Muscle of arm (tissue), 14 donors: ENCODE measurements at places on chromosomes 6 and 20.
A peak's percentile ranks its signal among the peaks of the same experiment; 100 is the strongest.

GRCh38 chr20:25282034-25282781 lies 34.3 kb downstream of the PYGB start:
- no peak for DNase-seq

GRCh38 chr6:119749335-119749734 lies 399.8 kb upstream of the MAN1A1 start:
- no peak for DNase-seq

- peak; percentile 35 for DNase-seq
These were observed 15.5 kb upstream of the CARMIL1 start for GRCh38 chr6:25263657-25264056.

- no peak for DNase-seq
These were observed 172.4 kb downstream of the PLCB4 start for GRCh38 chr20:9241232-9241692.

DNA sequence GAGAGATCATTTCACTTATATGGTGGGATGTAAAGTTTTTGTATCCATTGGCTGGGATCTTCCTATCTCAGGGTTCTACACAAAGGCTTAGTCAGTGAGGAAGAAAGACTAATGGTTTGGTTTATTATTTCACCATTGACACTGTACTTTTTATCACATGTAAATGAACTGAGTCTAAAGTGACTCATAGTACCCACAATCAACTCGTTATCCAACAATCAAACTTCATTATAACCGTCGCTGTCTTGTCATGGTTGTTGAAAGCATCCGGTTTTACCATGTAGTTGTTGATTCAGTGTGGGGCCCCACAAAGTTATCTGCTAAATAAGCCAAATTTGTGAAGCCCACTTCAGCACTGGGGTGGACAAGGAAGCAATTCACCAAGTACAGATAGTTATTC lies 55.8 kb upstream of the MTRF1L start:
- DNase-seq, result no peak

GRCh38 chr6:8608737-8609136 lies 173.4 kb upstream of the SLC35B3 start:
- DNase-seq, result no peak

GRCh38 chr20:53901497-53902096 lies 168.8 kb downstream of the BCAS1 start:
- no peak for DNase-seq

GRCh38 chr20:5170341-5170740 lies 43.5 kb downstream of the CDS2 start:
- DNase-seq, result no peak

DNA sequence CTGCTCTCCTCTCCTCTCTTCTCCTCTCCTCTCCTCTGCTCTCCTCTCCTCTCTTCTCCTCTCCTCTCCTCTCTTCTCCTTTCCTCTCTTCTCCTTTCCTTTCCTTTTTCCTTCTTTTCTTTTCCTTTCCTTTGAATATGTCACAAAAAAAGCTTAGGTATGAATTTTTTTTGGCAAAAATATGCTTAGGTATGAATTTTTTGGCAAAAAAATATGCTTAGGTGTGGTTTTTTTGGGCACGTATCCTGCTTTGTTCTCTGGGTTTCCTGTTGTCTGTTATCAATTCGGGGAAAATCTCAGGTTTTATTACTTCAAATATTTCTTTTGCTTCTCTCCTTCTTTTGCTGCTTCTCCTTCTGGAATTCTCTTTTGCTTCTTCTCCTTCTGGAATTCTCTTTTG lies 155.5 kb upstream of the PMEPA1 start:
- no peak for DNase-seq

DNA sequence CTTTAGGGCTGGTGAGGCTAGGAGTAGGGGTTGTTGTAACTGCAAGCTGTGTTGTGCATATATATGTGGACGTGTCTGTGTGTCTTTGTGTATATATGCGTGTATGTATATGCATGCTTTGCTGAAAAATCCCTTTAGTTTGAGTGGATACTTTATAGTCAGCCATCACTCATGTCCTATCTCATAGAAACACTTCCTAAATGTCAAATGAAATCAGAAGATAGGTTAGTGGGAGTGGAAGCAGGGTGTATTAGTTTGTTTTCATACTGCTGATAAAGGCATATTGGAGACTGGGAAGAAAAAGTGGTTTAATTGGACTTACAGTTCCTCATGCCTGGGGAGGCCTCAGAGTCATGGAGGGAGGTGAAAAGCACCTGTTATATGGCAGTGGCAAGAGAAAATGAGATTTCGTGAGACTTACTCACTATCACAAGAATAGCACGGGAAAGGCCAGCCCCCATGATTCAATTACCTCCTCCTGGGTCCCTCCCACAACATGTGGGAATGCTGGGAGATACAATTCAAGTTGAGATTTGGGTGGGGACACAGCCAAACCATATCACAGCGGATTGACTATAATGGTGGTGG lies 131.1 kb downstream of the JARID2 start:
- no peak for DNase-seq

DNA sequence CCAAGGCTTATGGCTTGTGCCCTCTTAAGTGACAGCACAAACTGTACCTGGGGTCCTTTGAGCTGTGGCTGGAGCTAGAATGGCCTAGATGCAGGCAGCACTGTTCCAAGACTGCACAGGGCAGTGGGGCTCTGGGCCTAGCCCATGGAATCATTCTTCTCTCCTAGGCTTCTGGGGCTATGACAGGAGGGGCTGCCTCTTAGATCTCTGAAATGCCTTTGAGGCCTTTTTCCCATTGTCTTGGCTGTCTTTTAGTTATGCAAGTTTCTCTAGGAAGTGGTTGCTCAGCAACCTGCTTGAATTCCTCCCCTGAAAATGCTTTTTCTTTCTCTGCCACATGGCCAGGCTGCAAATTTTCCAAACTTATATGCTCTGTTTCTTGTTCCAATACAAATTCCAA lies 183.4 kb downstream of the WDR27 start:
- no peak for DNase-seq

GRCh38 chr20:51862796-51863195 lies 60.5 kb upstream of the SALL4 start:
- DNase-seq, result no peak

DNA sequence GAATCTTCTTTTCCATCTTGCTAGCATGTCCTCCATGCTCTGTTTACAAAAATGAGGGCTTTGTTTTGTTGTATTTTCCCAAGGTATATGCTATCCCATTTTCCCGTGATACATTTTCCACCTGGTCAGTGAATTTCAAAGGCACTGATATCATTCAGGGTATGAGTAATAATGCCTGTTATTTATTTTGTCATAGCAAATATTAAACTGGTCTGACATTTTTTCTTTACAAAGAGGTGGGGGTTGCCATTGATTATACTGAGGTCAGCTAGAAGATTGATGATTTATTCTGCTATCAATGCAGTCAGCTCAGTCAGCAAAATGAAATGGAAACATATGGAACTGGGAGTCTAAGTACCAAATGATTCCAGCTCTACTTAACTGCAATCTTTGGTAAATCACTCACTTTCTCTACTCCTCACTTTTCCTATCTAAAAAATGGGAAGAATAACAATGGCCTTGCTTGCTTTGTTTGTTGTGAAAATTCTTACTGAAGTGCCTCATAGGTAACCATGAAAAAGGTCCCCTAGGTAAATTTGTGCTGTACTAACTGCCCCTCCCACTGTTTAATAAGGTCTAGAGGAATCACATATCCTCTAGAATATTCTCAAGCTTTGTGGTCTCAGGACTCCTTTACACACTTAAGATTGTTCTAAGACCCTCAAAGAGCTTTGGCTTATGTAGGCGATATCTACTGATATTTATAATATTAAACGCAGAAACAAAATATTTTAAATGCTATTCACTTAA lies 64.0 kb downstream of the ARHGAP18 start:
- no peak for DNase-seq

DNA sequence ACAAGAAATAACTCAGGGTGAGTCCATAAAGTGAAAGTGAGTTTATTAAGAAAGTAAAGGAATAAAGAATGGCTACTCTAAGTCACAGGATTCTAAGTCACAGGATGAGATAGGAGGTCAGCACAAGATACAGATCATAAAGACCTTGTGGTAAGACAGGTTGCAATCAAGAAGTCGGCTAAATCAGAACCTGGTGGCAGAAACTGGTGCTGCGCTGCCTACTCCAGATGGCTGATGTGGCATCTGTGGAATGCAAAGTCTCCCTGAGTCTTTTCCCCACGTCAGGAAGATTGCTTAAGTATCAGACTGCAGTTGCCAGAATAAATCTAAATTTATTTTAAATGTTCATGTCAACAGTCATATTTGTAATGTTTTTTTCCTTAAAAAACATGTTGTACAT lies 10.7 kb upstream of the KCNK15 start:
- no peak for DNase-seq

- DNase-seq, result no peak
These were observed 26.3 kb upstream of the LAMP5 start for GRCh38 chr20:9488063-9488462.

- DNase-seq, result no peak
These were observed 14.6 kb upstream of the SLC22A2 start for GRCh38 chr6:160273196-160273595.

DNA sequence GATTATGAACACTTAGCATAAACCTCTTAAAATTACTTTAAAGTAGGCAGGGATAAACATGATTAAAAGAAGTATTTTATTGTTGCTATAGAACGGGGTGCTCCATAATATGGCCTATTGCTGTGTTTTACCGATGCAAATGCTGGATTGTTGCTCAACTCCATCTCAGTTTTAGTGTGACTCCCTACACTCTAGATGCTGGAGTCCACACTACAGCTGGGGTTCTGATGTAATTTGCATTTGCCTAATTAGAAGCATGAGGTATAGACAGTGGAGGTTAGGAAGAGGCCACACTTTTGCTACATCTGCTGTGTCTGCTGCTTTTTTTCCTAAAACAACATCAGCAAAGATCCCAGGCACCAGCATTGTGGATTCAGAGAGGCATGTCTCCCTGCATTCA lies 6.7 kb upstream of the HMGN3 start:
- no peak for DNase-seq

DNA sequence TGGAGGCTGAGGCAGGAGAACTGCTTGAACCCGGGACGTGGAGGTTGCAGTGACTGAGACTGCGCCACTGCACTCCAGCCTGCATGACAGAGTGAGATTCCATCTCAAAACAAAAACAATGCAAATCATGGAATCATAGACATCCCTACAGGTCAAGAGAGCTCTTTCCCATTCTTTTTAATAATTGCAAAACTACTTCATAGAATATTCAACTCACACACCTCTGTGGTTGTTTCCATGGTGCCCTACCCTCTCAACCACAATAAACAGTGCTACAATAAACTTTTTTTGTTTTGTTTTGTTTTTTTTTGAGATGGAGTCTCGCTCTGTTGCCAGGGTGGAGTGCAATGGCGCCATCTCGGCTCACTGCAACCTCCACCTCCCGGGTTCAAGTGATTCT lies 11.8 kb upstream of the ADNP start:
- no peak for DNase-seq

- DNase-seq, result no peak
These were observed 663 bp downstream of the C6orf15 start for GRCh38 chr6:31111712-31112111.

DNA sequence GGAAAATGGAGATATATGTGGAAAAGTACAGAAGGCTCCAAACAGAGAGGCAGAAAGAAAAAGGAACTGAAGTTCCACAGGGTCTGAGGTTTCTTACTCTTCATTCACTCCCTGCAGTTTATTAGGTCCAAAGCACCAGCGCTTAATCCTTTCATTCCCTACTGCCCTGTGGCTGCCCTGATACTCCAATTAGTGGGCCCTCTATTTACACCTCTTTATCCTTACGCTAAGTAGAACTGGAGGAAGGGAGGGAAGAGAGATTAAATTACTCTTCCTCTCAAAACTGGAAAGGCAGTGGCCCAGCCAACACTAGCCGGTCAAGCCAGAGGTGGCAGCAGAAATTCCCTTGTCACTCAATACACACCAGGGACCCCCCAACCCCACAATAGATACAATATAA lies 20.4 kb downstream of the TRERF1 start:
- no peak for DNase-seq

DNA sequence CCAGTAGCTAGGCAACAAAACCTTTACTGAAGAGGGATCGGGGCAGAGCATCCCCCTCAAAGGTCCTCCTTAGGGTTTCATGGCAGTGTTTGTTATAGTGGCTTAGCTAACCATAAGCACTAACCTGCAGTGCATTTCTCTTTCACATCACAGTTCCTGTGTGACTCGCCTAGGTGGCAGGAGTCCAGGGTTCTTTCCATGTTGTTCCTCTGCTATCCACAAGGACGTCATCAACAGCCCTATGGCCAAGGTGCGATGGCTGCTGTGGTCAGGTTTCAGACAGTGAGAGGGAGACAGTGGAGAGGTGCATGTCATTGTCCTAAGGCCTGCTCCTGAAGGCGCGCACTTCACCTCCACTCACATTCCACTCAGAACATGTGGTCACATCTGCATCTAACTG lies 38.8 kb upstream of the FOXA2 start:
- no peak for DNase-seq

DNA sequence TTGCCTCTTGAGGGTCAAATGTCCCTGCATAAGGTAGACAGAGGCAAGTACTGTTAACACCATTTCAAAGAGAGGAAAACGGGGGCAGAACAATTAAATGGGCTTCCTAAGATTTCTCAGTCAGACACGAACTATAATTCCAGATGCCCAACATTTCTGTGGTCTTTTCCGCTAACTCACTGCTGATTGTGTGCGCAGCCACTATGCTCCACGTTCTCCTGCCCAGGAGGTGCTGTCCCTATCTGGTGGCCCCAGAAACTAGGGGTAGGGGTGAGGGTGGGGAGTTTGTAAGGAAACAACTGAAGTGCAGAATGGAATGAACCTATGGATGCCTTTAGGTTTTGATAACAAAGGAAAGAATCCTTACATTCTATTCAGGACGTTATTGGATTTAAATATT lies 86.1 kb upstream of the BACH2 start:
- no peak for DNase-seq

DNA sequence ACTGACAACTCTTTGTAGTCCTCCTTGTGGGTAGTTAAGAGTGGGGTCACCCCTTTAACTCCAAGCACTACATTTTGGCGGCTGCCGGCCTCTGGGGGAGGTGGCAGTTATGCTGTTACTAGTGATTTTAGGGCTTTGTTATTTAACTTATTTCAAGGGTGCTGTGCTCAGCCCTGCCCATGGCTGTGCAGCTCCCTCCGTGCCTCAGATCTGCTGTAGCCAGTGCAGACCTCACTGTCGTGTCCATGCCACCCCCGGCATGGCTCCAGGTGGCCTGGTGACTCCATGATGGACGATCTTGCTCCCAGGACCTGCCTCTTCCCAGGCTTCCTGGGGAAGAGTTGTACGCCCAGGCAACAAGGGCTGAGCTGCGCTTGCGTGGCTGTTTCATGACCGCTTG lies 15.4 kb downstream of the UQCC2 start:
- no peak for DNase-seq

DNA sequence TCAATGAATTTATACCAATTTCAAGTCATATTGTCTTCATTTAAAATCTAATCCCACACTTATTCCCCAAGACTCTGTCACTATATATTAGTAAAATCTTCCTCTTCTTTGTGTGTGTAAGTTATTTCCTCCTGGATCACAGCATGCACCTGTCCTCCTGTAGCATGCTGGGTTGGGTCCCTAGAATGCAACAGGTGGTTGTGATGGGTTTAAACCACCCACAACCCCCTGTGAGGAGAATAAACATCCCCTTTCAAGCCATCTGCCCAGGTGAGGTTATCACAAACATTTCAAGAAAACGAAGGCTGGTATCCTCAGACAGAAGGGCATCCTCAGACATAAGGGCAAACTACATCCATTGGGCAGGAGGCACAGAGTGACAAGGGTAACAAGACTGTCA lies 26.4 kb downstream of the DZANK1 start:
- DNase-seq, result no peak
